ENCODE measurements at places on chromosomes 2 and 18.

GRCh38 chr2:174951745-174952144, 53.4 kb downstream of the CHN1 start:
- DNase-seq, result peak; percentile 63

DNA sequence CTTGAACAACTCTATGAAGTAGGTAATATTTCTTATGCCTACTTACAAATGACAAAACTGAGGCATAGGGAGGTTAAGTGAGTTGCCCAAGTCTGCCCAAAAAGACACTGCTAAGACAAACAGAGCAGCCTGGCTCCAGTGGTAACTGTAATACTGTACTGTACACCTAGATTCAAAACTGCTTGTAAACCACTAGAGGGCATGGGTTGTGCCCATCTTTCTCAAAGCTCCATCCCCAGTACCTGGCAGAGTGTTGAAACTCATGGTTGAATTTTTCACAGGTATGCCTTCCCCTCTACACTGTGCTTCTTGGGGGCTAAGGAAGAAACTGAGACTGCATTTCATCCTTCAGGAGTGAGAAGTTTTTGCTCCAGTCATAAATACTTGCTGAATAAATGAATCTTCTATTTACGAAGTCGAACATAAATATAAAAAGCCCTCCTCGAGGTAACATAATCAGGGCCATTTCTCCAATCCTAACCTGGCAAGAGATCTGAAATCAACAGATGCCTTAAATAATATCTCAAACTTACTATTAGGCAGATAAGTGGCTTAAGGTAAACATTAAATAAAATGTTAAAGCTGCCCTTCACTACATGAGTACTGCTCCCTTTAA, 2.0 kb downstream of the PPP4R1 start:
- DNase-seq, result peak; percentile 68

DNA sequence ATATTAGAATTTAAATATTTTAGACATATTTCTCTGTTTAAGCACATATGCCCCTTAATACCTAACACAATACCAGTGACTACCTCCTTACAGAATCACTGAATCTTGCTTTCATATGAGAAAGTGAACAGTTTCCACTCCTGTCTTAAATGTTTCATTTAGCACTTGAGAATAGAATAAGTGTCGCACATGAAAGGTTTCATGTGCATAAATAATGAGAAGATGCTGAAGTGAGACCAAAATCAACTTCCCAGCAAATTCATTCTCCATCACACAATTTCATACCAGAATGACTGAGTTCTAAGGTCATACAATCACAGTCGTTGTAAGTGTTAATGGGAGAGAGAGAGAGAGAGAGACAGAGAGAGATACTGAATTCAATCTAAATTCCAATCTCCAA, 51.2 kb downstream of the ATIC start:
- DNase-seq, result no peak

DNA sequence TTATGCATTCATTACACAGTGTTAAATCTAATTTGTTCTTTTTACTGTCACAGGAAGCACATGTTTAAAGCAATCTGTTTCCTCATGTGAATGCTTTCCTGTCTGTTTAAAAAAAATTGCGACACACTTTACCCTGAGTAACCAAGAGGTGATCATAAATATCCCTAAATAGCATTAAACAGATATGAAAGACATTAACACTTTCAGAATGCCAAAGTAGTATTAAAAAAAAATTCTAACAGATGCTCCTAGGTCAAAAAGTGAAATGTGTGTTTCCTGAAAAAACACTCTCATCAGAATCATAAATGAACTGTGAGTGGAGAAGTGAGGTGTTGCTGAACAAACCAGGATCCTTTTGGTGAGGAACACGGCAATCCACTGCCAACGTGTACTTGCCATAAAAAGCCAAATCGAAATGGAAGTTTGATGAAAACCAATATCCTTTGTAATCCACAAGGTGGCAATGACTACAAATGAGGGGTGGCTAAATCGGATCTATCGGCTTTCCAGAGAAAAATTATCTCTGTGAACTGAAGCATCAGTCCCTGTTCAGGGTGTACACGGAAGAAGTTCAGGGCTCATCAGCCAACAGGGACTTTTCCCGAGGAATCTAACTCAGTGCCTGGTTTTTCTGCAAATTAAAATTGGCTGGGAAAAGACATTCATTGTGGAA, 248.9 kb downstream of the TCF4 start:
- no peak for DNase-seq

DNA sequence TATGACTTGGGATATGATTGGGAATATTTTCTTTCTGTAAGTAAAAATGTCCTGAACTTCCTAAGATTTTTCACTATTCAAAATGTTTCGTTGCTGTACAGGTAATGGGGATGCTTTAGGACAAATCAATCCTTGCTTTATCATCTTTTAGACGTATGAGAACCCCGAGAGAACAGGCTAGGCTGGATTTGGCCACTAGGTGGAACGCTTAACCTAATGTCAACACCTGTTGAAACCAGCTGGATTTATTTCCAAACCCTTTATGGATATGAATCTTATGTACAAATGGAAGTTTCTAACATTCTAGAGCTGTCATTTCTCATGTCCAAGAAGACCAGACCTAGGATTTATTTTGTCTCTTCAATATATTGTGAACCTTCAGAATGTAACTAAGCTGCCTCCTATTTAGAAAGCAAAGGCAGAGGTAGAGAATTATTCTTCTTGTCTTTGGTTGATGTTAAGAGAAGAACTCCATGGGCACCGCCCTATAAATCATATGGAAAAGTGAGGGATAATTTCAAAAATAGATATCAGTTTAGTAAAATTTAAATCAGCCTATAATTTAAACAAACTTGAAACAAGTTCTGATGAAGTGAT, 96.7 kb downstream of the PMAIP1 start:
- peak; percentile 73 for DNase-seq

GRCh38 chr2:186558512-186559276, 31.2 kb upstream of the ITGAV start:
- no peak for DNase-seq

DNA sequence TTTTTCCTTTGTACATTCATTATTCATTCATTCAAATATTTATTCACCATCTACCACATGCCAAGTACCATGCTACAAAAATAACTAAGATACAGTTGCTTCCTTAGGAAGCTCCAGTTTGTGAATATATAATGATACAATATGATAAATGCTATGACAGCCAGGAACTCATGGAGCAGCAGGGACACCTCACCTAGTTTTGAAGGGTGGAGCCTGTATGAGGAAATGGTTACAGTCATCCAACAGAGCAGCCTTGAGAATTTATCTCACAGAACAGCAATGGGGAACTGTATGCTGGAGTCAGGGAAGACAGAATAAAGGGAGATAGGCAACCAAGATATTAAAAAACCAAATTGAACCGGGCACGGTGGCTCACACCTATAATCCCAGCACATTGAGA, 124.0 kb downstream of the OSBPL1A start:
- no peak for DNase-seq

DNA sequence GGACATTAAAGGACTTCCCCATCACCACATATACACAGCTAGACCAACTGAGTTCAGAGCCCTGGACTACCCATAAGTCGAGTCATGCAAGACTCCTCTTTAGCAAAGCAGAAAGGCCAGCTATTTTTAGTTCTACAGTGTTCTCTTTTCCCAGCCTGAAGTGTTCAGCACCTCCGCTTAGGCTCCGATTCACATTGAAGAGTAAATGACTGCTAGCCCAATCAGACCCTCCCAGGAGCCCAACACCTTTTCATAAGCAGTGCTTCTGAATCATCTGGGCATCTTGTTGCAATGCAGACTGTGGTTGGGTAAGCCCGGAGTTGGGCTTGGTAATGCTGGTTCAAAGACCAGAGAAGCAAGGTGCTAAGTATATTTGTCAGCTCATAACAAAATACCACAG, 138.6 kb upstream of the MSH6 start:
- DNase-seq, result no peak

GRCh38 chr2:170140561-170140960, 37.4 kb upstream of the MYO3B start:
- DNase-seq, result no peak

DNA sequence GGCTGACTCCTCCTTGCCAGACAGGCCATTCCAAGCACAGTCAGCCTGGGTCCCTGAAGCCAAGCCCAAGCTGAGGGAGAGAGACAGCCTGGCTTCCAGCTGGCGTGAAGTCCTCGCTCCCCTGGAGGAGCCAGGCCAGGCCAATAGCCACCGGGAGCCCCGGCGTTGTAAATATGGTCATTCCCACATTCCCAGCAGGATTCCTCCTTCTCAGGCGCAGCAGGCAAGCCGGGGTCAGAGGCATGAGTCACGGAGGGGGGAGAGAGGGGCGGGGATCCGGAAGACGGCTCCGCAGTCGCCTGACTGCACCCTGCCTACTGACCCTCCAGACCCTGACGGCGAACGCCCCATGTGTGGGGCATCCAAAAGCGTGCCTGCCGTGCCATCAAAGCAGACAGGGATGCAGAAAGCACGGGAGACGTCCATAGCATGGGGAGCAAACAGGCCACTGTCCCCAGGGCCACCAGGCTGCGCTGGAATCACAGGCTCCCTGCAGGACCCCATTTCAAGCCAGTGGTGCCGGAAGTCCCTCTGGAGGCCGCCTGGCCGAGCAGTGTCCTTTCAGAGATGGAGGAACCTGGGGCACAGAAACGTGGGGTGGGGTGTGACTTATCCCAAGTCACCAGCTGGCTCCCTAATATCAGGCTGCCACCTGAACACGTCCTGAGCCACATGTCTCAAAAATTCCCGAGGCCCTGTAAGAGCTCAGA, 48.2 kb downstream of the TWIST2 start:
- peak; percentile 89 for DNase-seq

- DNase-seq, result no peak
Observed at GRCh38 chr2:65834062-65834461, 401.7 kb upstream of the SPRED2 start.

DNA sequence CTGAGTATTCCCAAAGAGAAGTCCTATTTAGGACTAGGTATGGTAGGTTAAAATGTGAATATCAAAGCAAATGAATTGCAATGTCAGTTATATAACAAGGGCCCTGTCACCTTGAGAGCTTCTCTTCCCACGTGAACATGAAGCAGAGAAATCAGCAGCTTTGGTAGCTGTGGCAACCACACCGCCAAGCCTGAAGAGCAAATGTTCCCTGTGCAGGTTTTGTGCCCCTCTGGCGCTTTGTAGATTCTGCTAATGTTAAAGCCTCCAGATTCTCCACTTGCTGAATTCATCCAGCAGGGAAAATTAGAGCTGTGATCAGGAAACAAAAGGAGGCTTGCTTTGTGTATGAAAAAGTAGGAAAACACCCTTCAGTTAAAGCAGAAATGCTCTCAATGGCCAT, 322.6 kb downstream of the RBM43 start:
- DNase-seq, result no peak

GRCh38 chr2:42587526-42588117, 19.2 kb downstream of the MTA3 start:
- DNase-seq, result no peak

GRCh38 chr2:241208058-241208457, 19.6 kb downstream of the ANO7 start:
- DNase-seq, result no peak

All from astrocyte of the hippocampus (primary cell).